NCI-H2081 treated with DMSO at 0.1 percent for 48 hours (cell line): ENCODE measurements at places on chromosomes 16 and 17.

DNA sequence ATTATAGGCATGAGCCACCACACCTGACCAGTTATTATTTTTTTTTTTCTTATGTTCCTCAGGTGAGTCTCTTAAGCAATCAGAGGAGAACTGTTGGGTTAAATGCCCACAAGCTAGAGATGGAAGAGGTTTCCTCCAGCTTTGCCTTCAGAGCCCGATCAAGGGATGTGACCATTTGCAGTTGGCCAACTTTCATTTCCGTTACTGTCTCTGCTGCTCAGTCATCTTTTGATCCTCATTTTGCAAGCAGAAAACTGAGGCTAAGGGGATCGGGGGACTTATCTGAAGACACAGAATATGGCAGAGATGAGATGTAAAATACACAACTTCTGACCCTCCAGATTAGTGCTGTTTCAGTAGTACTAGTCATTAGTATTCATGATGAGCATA is 188.8 kb downstream of the RAB11FIP4 start:
- DNase-seq, result no peak

- no peak for DNase-seq
These were observed 36.3 kb downstream of the GAS7 start for GRCh38 chr17:10162096-10162495.

DNA sequence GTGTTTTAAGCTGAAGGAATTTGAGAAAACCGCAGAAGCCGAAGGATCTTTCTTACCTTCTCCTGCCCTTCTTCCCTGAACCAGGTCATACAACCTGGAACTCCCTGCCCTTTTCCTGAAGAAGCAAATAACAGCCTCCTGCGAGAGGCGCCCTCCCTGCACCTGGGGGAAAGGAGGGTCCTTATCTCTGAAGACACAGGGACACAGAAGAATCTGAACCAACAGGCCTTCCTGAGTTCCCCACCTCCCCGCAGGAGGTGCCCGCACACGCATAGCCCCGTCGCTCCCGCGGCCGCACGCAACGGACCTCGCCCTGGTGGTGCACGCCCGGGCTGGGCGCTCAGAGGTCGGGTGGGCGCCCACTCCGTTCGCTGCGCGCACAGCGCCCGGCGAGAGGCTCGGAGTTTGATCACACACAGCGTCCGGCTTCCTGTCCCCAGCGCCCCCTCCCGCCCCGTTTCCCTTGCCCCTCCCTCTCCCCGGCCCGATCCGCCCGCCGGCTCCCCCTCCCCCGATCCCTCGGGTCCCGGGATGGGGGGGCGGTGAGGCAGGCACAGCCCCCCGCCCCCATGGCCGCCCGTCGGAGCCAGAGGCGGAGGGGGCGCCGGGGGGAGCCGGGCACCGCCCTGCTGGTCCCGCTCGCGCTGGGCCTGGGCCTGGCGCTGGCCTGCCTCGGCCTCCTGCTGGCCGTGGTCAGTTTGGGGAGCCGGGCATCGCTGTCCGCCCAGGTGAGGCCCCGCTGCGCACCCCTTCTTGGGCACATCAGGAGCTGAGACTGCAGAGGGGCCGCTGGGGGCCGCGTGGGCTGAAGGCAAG is at the start of gene TNFSF12:
Gene TNFSF12 (plus strand): TSS at position 474 of the 816 bp plus-strand sequence. CDS start 96 bp downstream, at position 570.
- no peak for DNase-seq

GRCh38 chr16:27238591-27238990 is 30.0 kb downstream of the NSMCE1 start:
- DNase-seq, result no peak

DNA sequence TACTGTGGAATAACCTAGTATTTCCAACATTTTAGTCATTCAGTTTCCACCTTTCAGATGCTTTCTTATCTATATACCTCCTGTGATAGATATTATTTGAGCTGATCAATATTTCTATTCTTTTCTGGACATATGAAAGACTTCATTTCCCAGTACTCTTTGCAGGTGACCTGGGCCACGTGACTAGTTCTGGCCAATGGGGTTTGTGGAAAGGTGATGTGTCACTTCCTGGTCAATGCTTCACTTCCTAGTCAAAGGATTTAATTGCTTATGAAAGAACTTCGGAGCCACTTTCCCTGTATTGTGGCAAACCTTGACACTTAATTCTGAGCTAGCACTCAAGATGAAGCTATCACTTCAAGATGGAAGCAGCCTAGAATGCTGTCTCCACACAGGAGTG is 248.9 kb upstream of the FOXF1 start:
- DNase-seq, result no peak

DNA sequence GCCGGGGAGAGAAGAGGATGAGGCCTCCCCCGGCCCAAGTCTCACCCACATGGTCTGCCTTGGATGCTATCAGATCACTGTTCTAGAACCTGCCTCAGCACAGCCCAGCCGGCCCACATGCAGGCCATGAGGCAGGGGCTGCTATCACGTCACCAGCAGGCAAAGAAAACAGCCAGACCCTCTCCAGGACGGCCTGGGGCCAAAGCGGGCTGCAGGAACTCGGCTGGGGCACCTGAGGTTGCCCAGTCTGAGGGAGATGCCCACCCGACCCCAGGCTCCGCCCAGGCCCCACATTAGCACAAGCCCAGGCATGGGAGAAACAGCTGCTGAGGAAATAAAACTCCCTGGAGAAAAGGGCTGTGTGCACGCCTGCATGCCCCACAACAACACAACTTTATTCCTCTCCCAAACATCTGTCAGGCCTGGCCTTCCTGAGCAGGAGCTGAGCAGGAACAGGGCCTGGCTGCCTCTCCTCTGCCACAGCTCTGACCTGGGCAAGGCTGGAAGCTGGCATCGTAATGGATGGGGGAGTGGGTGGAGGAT is 6.7 kb upstream of the SMIM5 start:
- DNase-seq, result no peak

GRCh38 chr17:66474806-66475497 is 172.5 kb downstream of the PRKCA start:
- DNase-seq, result no peak

DNA sequence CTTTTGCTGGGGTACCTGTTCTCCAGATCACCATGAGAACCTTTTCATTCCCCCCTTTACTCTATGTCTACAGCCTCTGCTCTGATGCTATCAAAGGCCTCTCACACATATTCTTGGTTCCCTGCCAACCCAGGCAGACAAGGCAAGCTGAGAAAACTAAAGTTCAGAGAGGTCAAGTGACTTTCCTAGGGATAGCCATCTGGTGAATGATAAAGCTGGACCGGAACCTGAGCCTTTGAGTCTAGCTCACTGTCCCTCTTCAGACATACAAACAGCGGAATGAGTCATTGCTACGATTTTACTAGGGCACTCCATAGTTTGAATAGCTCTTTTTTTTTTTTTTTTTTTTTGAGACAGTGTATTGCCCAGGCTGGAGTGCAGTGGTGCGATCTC is 73.3 kb downstream of the XYLT1 start:
- no peak for DNase-seq

DNA sequence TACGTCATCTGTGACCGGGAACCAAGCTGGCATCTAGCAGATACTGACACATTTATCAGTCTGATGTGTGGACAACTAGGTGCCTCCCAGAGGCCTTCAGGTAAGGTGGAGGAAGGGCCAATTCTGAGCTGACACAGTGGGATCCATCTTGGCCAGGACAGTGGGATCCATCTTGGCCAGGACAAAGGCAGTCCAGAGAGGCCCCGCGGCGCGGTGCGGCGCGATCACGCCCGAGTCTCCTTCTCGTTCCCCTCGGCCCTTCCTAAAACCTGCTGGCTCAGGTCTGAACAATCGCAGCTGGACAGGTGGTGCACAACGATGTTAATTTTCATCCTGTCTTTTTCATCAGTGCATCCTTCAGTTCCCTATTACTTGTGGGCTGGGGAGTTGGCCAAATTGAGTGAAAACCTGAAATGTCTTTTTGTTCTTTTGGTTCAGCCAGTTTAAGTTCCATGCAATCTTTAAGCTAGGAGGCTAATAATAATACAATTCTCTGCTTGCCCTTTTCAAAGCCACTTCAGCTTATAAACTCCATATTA is 486 bp upstream of the WSB1 start:
- no peak for DNase-seq

GRCh38 chr16:1171001-1171400 is 18.1 kb downstream of the CACNA1H start:
- DNase-seq, result no peak

DNA sequence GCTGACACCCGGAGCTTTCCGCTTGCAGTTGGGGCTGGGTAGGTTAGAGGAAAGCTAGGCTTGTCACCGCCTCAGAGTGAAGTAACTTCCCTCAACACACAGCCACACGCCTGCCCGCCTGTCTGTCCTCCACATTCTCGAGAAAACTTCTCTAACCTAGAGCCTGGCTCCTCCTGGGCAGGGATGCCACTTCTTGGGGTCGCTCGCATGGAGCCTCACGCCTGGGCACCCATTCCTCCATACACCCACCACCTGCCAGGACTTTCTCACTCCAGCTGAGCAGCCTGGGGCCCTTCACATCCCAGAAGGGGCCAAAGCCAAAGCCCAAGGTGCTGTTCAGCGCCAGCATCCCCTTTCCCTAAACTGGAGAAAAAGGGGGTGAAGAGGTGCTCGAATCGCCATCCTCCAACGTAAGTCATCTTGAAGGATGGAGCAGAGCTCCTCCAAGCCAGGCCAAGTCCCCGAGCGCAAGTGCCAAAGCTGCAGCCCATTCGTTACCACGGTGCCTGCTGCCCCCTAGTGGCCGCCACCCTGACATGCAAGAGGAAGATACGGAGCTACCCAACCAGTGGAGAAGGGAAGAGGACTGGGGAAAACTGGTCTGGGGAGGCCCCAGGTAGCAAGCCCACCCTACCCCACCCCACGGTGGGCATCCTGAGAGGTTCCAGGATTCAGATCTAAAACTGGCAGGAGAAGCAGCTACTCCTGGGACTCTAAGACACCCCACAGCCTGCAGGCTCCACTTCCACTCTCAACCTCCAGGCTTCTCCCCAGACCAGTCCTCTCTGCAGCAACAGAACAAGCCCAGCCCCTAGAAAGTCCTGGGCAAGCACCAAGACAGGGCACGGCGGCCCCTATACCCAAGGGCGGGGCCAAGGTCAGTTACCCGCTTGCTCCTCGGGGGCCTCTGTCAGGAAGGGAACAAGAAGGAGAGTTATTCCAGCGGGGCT is 63.1 kb downstream of the MYO18A start:
- no peak for DNase-seq

- DNase-seq, result no peak
These were observed 184.9 kb downstream of the SEC14L1 start for GRCh38 chr17:77325577-77326075.

- no peak for DNase-seq
These were observed 2.8 kb upstream of the NUBP1 start for GRCh38 chr16:10740845-10741208.

GRCh38 chr17:64102627-64103390 is 27.1 kb downstream of the ERN1 start:
- no peak for DNase-seq

DNA sequence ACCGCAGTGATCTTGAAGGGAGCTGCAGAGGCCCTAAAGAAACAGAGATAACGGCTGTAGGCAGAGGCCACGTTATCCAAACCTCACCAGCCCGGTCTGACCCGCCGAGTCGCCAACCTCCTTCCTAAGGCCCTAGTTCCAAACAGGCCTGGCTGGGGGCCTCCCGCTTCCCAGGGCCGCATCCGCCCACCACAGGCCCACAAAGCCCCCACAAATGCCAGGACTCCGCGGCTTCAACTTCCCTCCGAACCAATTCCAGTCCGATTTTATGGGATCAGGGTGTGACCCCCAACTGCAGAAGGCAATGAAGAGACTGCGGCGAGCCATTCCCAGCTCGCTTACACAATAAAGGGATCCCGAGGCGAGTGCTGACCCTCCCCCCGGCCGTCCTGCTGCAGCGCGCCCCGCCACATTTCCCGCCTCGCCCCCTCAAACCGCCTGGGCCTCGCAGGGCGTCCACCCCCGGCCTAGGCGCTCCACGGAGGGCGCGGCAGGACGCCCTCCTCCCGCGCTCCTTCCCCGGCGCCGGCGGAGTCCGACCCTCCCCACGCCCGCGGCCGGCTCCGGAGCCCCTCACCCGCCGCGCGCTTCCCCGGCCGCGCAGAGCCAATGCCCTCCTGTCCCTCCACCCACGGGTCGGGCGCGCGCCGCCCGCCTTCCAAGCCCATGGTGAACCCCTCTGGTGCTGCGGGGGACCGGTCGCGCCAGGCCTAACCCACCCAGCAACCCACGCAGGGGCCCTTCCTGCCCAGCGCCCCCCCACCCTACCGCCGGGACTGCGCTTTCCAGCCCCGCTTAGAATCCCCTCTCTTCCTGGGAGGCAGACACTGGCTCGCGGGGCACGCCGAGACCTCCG is 926 bp downstream of the MYH10 start:
- no peak for DNase-seq

DNA sequence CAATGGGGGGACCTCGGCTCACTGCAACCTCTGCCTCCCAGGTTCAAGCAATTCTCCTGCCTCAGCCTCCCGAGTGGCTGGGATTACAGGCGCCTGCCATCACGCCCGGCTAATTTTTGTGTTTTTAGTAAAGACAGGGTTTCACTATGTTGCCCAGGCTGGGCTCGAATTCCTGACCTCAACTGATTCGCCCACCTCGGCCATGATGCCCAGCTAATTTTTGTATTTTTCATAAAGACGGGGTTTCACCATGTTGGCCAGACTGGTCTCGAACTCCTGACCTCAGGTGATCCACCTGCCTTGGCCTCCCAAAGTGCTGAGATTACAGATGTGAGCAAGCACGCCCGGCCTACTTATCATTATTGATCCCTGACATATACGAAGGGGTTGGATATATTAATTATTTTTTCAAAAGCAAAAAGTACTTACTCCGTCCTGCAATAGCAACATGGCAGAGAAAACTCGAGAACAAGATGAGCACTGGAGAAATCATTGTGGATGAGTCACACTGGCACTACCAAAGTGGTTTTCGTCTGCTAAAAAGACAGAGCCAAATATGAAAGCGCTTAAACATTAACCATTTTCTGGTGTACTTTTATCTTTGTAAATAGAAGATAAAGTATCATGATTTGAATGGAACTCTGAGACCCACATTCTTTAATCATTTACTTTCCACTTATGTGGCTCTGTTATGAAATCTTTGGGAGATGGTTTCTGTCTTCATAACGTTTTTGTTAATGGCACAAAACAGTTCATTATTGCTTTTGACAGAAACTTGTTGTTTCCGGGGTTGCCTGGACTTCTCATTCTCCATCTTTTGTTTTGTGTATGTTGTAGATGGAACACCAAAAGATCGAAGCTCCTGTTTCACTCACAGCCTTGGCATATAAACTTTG is at the start of gene APOH:
Gene APOH (minus strand): TSS at position 529 of the 896 bp plus-strand sequence. CDS start 36 bp downstream, at position 493.
- no peak for DNase-seq

DNA sequence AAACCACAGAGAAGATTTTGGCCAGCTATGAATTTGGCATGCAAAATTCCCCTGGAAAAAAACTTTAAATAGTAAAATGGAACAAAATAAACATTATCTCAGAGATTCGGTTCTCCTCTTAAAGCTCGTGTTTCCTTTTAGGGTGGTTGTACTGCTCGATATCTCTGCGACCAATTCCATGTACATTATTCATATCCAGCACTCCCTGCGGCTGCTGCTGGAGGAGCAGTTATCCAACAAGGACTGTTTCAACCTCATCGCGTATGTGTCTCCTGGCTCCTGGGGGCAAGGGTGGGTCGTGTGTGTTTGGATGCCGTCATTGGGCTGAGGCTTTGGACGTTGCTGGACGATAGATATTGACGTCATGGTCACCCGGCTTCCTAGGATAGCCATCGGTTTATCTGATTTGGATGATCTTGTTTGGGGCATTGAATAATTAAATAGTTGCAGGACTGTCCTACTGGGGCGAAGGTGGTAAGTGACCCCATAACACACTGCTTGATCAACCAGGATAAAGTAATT is 33.8 kb downstream of the VWA3A start:
- DNase-seq, result no peak
